Activated T-helper 1 cell treated with Interleukin-2 at 50 U/mL for 16 hours (primary cell): ENCODE measurements at places on chromosomes 16 and 17.

- DNase-seq, result no peak
These were observed 5.8 kb downstream of the TMEM231 start for GRCh38 chr16:75550211-75550662.

GRCh38 chr16:84970447-84971127 is 40.7 kb downstream of the ZDHHC7 start:
- peak; percentile 66 for DNase-seq

GRCh38 chr16:86087011-86087895 is 188.3 kb downstream of the IRF8 start:
- DNase-seq, result no peak

GRCh38 chr17:49235896-49236295 is 5.3 kb upstream of the PHOSPHO1 start:
- DNase-seq, result no peak

DNA sequence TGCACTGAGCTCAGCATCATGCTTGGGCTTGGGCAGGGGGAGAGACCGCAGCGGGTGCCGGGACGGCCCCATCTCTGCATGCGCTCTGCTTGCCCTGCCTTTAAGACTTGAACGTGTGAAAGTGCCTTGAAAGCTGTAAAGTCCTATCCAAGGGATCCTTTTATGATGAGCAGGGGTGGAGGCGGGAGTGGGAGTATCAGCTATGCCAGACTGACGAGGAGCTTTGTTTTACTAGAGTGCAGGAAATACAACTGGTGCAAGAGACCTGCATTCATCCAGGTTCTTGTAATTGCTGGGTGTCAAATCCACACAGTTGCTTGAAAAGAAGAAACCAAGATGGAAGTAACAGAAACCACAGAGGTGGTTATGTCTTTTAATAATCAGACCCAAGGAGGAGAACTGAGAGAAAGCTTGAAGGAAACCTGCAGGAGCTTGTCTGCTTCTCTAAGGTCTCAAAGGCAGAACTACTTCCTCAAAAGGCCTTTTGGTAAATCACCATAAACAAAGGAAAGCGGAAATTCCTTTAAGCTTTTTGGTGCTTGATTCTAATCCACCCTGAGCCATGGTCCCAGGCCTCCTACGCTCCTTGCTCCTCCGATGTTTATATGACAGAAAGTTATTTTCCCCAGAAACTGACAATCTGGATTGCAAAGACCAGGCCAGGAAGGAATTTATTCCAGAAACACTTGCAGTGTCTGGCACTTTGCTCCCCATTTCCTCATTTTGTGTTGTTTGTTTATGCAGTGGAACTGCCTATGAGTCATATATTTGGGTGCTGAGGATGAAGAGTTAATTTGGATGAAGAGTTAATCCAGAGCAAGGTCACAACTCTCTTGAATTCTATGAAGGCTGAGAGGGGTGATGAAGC is 51.3 kb upstream of the FBXO47 start:
- DNase-seq, result no peak

DNA sequence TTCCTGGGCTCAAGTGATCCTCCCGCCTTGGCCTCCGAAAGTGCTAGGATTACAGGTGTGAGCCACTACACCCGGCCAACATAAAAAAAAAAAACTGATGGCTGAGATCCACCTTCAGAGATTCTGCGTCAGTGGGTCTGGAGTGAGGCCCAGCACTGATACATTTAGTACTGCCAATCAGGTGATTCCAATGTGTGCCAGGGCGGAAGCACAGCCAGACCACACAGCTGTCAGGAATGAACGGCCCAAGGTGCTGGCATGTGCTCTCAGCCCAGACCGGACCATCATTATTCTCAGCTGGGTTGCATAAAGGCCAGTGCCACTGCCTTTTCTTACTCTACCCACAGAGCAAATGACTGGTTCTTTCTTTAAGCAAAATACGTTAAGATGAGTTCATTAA is 1.2 kb upstream of the BCO1 start:
- DNase-seq, result no peak

DNA sequence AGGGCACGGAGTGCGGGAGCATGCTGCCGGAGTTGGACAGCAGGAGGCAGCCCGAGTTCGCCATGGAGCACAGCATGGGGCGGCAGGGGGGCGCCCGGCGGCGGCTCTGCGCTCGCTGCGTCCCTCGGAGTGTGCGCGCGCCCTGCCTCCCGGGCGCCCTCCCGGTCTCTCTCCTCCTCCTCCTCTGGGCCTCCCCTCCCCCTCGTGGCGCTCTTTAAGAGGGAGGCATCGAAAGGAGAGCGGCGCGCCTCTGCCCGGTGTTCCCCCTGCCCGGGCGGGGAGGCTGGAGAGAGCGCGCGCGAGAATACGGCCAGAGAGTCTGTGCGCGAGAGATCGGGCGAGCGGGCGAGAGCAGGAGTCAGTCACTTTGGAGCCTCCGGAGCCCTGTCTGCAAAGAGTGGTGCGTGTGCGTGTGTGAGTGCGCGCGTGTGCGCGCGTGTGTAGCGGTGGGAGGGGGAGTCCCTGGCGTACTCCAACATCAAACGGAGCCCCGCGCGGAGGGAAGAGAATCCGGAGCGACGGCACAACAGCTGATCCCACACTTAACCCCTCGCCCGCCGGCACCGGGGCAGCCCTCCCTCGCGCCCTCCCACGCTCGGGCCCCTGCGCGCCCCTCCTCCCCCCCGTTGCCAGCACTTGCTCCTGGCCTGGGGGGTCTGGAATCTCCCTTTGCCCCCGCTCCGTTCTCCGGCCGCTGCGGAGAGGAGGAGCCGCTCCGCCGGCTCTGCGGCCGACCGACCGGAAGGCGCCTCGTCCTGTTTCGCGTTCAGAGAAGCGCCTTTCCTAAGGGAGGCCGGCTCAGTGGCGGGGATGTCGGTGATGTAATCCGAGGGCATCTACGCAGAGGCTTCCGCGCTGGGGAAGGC is 108.9 kb downstream of the ENGASE start:
- DNase-seq, result no peak

- DNase-seq, result no peak
These were observed 20.5 kb downstream of the EMC8 start for GRCh38 chr16:85778873-85779272.

DNA sequence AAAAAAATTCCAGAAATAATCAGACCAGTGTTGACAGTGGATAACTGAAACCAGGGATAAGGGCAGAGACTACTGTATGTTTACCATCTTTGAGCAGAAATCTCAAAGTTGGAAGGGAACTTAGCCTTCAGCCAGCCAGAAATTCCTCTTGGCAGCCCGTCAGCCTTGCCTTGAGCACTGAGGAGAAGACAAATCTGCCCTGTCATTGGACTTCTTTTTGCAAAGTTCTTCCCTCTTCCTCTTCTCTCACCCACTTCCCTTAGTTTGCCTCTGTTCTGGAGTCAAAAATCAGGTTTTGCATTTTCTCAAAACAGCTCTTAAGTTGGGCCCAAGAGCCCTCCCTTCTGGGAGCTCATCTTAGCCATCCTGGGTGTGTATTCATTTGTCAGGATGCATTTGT is 6.2 kb downstream of the TUFM start:
- no peak for DNase-seq

DNA sequence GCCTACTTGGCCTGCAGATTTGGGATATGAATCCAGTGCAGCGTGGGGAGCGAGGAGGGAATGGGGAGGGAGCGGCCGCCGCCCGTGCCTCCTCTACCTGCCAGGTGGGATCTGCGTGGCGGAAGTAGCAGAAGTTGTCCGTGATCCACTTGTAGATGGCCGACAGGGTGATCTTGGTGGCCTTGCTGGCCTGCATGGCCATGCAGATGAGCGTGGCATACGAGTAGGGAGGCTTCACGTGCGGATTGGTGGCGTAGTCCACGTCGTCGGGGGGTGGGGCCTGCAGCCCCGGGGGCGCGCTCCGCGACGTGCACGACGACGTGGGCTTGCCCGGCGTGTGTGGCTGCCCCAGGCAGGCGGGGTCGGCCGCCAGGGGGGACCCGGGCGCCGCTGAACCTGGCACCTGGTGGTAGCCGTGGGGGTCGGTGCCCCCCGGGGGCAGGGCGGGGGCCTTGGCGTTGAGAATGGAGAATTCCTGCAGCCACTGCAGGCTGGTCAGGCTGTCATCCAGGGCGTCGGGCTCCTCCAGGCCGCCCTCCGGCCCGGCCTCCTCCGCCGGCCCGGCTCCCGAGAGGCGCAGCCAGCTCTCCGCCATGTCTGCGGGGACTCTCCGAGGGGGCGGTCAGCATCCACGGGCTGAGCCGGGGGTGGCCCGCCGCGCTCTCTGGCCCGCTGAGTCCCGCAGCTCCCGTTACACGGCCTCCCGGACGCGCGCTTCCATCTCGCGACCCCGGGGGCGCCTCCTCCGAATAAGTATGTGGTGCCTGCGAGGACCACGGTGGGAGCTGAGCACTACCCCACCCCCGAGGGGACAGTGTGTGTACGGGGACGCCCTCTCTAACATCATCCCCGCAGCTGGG is 1.0 kb downstream of the FOXJ1 start:
- peak; percentile 31 for DNase-seq
